Left renal cortex interstitium (tissue), 4 donors: ENCODE measurements at places on chromosomes 3 and 15. TPM values are rescaled to one million over a fixed set of nuclear protein-coding genes. Genes with fewer than 3 reads are reported as not detected.

GRCh38 chr3:28349469-28350000, 911 bp upstream of the AZI2 start:
- DNase-seq: no peak

- no peak for DNase-seq
Observed at GRCh38 chr3:51343918-51344687, 41.0 kb upstream of the MANF start.

Gene SKIL
- 40.7 TPM for polyA plus RNA-seq

Gene TMED3
- 64.4 TPM for polyA plus RNA-seq
